ENCODE measurements at places on chromosomes 16 and 17.

GRCh38 chr17:31672161-31672819, 186.8 kb downstream of the COPRS start:
- DNase-seq: no peak

- DNase-seq: no peak
Measured at GRCh38 chr17:41494524-41494923, 4.8 kb upstream of the KRT36 start.

DNA sequence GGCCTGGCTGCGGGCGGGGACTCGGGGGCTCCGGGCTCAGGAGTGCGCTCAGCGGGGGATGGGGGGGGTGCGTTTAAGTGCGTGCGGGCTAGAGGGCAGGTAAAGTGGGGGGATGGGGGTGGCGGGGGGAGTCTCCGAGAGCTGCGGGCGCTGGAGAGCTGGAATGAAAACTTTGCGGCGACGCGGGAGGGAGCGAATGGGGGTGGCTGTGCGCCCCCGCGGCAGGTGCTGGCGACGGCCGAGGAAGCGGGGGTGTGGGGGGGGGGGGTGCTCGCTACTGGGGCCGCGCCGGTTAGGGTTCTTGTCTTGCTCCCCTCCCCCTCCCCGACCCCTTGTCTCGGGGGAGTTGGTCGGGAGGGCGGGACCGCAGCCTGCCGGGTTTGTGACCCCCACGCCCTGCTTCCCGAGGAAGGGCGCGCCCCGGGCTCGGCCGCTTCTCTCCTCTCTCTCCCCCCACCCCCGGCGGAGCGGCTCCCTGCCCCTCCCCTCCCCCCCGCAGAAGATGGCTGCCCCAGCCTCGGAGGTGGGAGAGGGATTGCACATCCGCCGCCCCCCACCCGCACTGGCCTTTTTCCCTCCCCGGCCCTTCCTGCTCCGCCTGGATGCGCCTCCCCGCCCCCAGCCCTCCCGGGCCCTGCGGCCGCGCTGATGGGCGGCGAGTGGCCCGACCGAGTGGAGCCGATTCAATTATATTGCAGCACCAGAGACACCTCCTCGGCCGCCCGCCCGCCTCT, 649 bp downstream of the GSE1 start:
- DNase-seq: peak; percentile 90

GRCh38 chr16:50670476-50670875, 10.6 kb downstream of the SNX20 start:
- DNase-seq: no peak

DNA sequence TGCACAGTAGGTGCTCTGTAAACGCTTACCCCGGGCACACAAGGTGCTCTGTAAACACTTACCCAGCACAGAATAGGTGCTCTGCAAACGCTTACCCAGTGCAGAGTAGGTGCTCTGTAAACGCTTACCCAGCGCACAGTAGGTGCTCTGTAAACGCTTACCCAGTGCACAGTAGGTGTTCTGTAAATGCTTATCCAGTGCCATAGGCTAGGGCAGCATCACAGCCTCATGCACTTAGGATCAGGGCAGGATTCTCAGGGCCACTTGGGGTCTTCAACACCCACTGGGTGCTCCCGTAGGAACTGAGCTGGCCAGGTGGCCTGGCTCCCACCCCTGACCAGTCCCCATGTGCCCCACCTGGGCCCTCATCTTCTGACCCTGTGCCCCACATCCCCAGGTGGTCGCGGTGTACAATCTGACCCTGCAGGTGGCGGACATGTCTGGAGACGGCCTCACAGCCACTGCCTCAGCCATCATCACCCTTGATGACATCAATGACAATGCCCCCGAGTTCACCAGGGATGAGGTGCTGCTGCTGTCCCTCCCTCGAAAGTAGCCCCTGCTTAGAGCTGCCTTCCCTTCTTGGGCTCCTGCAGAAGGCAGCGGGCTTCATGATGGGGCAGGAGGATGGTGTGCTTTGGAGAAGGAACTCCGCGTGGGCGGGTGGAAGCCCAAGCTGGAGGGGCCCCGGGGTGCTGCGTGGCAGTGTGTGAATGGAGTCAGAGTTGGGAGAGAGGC, 13.1 kb downstream of the SLC22A31 start:
- DNase-seq: peak; percentile 31

DNA sequence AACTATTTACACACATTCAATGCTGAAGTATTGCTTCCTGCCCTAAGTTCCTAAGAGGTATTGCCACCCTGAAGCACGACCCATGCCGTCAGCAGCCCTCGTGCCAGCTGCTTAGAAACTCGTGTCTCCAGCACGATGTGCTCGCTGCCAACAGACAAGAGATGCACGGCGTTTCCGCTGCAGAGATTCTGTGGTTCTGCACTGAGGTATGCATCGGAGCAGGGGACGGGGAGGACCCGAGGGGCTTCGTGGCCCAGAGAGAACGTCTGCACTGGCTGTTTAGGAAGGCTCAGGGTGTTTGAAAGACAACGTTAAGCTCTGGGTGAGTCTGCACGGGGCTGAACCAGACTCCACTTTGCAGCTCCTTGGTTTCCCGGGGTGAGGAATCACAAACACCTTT, 82.7 kb upstream of the CREBBP start:
- DNase-seq: no peak

GRCh38 chr17:1362964-1363363, 37.1 kb downstream of the YWHAE start:
- peak; percentile 20 for DNase-seq

GRCh38 chr16:81767987-81768592, 11.0 kb upstream of the PLCG2 start:
- DNase-seq: no peak

GRCh38 chr17:71395901-71396300, 724.9 kb upstream of the SOX9 start:
- DNase-seq: no peak

DNA sequence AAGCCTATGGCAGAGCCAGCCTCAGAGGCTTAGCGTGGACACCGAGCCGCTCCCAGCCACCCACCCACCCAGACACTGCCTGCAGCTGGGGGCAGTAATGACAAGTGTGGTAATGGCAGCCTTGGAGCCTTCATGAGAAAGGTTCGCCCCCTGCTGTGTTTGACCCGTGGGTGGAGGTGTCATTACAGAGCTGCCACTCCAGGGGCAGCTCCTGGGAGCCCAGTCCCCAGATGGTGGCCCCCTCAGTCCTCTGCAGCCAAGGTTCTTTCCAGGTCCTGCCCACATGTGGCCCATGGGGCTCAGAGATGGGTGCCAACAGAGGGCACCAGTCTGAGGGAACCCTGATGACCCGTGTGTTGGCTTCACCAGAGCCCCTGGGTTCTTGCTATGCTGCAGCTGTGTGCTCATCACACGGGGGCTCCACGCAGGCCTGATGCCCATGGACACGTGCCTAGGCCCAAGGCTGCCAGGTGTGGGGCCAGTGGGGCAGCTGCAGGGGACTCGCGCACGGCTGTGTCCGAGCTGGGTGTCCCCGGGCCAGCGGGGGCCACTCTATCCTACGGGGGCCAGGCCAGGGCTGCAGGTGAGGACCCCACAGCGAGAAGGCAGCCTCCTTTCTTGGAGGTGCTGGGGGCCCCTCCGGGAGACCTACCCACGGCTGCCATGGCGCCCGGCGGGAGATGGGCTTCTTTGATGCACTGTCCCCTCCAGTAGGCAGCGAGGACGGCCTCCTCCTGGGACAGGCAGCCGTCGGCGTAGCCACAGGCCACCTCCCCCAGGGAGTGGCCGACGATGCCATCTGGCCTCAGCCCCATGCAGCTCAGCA, 8.1 kb downstream of the FASN start:
- no peak for DNase-seq

DNA sequence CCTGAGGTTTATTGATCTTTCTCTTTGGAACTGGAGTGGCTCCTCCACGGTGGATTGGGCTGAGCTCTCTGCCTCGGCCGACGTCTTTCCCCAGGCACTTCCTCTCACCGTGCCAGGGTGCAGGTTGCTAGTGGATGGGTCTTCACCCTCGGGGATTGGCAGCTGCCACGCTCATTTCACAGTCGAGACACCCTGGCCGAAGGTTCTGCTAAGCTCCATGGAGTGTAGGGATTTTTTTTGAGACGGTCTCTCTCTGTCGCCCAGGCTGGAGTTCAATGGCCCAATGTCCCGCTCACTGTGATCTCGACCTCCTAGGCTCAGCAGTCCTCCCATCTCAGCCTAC, 280.8 kb downstream of the SEC14L1 start:
- DNase-seq: no peak

- no peak for DNase-seq
Measured at GRCh38 chr17:51430591-51430990, 170.2 kb downstream of the UTP18 start.

DNA sequence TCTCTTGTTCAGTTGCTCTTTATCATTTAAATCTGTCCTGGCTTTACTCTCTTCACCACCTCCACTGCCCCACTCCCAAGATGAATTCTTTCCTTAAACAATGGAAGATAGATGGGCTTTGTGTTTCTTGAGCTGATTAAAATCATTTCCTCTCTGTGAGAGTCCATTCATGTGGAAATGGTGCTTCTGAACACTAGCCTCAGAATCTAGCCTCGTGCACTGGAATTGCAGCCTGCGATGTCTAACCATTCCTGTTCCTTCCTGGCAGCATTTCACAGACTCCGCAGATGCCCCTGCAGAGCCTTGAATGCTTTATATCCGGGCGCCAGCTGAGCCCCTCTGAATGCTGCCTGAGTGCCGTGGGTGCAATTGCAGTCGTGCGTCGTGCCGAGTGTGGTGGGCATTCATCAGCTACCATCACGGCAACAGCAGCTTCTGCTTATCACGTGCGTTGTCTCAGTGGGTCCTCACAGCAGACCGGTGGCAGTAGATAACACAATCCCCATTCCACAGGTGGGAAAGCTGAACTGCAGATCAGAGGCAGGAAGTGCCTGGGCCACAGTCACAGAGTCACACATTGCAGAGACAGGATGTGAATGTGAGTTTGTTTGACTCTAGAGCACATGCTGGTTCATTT, 172.8 kb upstream of the WSCD1 start:
- DNase-seq: no peak

DNA sequence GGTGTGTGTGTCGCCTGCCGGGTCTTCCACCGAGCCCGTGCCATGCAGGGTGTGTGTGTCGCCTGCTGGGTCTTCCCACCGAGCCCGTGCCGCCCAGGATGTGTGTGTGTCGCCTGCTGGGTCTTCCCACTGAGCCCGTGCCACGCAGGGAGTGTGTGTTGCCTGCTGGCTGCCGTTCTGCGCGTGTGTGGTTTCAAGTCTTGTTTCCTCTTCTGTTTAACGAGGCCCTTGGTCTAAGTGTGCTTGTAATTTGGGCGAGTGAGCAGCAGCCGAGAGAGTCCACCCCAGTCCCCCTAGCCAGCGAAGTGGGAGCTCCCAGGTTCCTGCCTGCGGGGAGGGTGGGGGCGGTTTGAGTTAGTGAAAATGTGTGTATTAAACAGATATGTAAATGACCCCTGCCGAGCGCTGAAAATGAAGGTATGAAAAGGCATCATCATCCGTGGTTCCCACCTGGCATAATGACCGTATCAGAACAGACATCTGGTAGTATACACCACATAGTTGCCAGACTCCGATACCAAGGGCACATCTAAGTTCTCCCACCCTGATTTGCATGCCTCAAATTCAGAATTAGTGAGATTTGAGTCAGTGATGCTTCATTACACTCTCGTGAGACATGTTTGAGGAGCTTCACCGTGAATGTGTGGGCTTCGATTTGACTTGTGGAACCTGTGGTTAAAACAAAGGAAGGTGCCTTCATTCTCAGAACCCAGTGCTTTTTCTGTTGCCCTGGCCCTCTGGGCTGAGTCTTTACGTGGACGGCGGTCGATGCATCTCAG, 114.5 kb upstream of the CHMP6 start:
- DNase-seq: no peak

- no peak for DNase-seq
Measured at GRCh38 chr17:54902611-54903010, 2.0 kb downstream of the TOM1L1 start.

- peak; percentile 28 for DNase-seq
Measured at GRCh38 chr17:57444682-57445450, 188.5 kb downstream of the MSI2 start.

GRCh38 chr16:55421226-55421625, 57.8 kb upstream of the MMP2 start:
- DNase-seq: no peak

- peak; percentile 72 for DNase-seq
Measured at GRCh38 chr16:3780570-3780969, 63.2 kb upstream of the TRAP1 start.

GRCh38 chr16:73189136-73189535, 141.2 kb upstream of the ZFHX3 start:
- DNase-seq: no peak

GRCh38 chr16:58306327-58306726, 11.5 kb upstream of the PRSS54 start:
- peak; percentile 70 for DNase-seq

GRCh38 chr17:29959658-29960337, 18.4 kb downstream of the EFCAB5 start:
- no peak for DNase-seq

DNA sequence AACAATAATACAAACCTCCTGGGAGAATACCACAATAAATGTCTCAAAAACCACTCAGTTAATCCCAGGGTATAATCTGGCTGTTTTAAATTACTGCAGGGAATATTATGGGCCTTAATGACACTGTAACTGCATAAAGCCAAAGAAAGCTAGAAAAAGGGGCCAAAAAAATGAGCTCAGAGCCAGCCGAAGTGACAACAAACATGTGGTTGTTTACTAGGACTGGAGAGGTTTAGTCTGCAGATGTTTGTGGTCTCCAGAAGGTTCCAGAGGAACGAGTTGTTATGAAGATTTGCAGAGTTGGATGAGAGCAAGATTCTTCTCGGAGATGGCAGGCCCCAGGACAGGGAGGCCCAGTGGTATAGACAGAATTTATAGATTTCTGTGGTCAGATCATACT, 97.1 kb upstream of the AKTIP start:
- DNase-seq: no peak

- DNase-seq: no peak
Measured at GRCh38 chr16:74607962-74608356, 1.0 kb upstream of the GLG1 start.

GRCh38 chr17:64974750-64975317, 55.6 kb upstream of the LRRC37A3 start:
- peak; percentile 81 for DNase-seq

- DNase-seq: peak; percentile 60
Measured at GRCh38 chr17:48037036-48037837, at the start of gene COPZ2. Gene COPZ2, minus strand, starts transcription at chr17:48037797. Its CDS starts 20 bp downstream, at chr17:48037777.

- no peak for DNase-seq
Measured at GRCh38 chr17:55421179-55421934, at the start of gene MMD. Gene MMD, minus strand, starts transcription at chr17:55421835. Its CDS starts 140 bp downstream, at chr17:55421695.

DNA sequence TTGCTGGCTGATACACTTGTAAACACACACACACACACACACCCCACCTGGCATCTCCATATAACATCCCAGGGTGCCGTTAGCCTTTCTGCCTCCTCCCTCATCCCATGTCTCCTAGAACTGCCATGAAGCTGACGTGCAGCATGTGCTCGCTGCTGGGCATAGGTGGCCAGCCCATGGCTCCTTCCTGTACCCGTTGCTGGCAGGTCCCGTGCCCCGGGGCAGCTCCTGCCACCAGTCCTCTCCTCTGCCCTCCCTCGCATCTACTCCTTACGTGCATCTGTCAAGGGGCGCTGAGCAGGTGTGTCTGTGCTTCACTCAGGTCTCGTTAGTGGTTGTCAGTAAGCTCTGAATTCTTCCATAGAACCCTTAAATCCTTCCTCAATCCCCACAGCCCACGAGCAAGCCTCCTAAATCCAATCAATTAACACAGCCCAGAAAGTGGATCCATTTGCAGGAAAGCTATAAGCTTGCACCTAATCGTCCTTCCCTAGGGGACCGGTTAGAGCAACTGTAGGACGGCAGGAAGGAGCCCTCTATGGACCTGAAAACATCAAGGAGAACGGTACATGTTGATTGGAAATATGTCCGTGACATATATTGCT, 218.1 kb upstream of the FOXF1 start:
- no peak for DNase-seq
